Activated T-cell treated with anti-CD3 and anti-CD28 coated beads, Interleukin-2, amount 50 U/mL, for 24 hours (primary cell): ENCODE measurements at places on chromosomes 7 and 10.

GRCh38 chr7:14483663-14484062 is 418.9 kb downstream of the DGKB start:
- no peak for DNase-seq

GRCh38 chr10:11270135-11270857 is 252.6 kb downstream of the CELF2 start:
- peak; percentile 84 for DNase-seq

GRCh38 chr7:55903985-55904759 is 16.9 kb downstream of the ZNF713 start:
- DNase-seq = no peak

DNA sequence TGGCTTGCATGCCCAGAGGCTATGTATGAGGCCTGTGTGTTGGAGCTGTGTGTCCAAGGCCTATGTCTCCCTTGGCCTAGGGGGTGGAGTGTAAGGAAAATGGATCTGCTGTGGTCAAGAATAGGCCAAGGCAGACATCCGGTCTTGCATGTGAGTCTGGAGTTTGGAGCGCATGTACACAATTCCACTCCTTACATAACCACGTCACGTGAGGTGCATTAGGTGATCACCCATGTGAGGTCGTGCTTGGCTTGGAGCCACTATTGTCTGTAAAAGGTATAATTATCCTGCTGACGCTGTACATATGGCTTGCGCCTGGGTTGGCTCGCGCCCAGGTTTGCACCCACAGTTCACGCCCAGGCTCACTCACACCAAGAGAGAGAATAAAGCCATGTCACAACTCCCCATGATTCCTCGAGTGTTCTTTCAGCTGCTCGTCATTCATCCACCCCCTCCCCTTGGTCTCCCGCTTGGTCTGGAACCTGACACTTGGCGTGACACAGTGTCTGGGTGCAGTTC is 105.5 kb downstream of the BICC1 start:
- DNase-seq = no peak
